Pancreas (tissue), 10 donors: ENCODE measurements at places on chromosomes 11 and 22. TPM values are rescaled to one million over a fixed set of nuclear protein-coding genes. Genes with fewer than 3 reads are reported as not detected.

RAB39A gene
- total RNA-seq = 1.0 TPM

DNA sequence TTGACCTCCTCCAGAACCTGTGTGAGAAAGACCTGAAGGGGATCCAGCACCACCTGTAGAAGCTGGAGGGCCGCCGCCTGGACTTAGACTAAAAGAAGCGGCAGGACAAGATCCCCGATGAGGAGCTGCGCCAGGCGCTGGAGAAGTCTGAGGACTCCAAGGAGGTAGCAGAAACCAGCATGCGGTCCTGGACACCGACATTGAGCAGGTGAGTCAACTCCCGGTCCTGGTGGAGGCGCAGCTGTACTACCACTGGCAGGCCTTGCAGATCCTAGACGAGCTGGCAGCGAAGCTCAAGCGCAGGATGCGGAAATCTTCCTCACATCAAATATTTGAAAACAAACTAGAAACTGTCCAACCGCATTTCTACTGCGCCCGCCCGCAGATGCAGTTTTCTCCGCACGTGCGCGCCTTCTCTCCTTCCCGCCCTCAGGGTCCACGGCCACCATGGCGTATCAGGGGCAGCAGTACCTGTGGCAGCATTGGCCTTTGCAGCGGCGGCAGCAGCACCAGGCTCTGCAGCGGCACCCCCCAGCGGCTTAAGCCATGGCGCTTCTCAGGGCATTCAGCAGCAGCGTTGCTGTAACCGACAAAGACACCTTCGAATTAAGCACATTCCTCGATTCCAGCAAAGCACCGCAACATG lies 10.2 kb downstream of the CLDN25 start:
- no peak overlapping the region for H3K27ac ChIP-seq
- DNase-seq = no peak
- no peaks in the 10 kb centered on the region for H3K36me3 ChIP-seq
- H3K27me3 ChIP-seq = no peaks in the 10 kb centered on the region

DNA sequence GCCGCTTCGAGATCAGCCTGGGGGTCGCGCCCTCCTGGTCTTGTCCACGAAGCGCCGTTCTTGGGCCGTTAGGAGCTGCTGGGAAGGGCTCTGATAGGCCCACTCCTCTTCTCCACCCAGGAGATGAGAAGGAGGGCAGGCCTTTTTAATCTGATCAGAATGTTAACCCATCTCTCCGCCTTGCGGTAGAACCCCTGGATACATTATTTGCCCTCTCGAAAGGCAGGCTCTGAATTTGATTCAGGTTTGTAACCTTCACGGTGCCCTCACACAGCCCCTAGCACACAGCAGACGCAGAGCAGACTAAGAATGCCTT lies at the start of gene CCDC83:
Gene CCDC83 (plus strand): TSS at position 43 of the 316 bp plus-strand sequence. CDS start 9,741 bp downstream, outside the sequence.
- H3K36me3 ChIP-seq = no peaks in the 10 kb centered on the region
- peak within 1 kb of the TSS; percentile 84 for H3K27ac ChIP-seq
- H3K27me3 ChIP-seq = no peaks in the 10 kb centered on the region
- DNase-seq = no peak
- no peaks in the 10 kb centered on the region for H3K4me1 ChIP-seq

MS4A1 gene
- 0.95 TPM for total RNA-seq

GRCh38 chr11:15943418-15944197 lies 412.7 kb downstream of the SOX6 start:
- no peak overlapping the region for H3K4me3 ChIP-seq
- no peaks in the 10 kb centered on the region for H3K4me1 ChIP-seq
- no peaks in the 10 kb centered on the region for H3K27me3 ChIP-seq
- DNase-seq = no peak

- H3K36me3 ChIP-seq = no peaks in the 10 kb centered on the region
- H3K4me3 ChIP-seq = no peak overlapping the region
- no peaks in the 10 kb centered on the region for H3K4me1 ChIP-seq
- no peak for DNase-seq
Measured at GRCh38 chr11:11581481-11581880, 40.3 kb downstream of the GALNT18 start.

GRCh38 chr22:49406047-49406650 lies 421.5 kb downstream of the BRD1 start:
- H3K27me3 ChIP-seq = peaks cover 3% of the 10 kb centered on the region
- H3K4me3 ChIP-seq = no peak overlapping the region

AHNAK gene
- 91.9 TPM for total RNA-seq

GRCh38 chr11:103980108-103980507 lies 56.3 kb upstream of the DDI1 start:
- H3K4me1 ChIP-seq = no peaks in the 10 kb centered on the region
- no peaks in the 10 kb centered on the region for H3K36me3 ChIP-seq
- no peaks in the 10 kb centered on the region for H3K27me3 ChIP-seq
- DNase-seq = no peak
- H3K27ac ChIP-seq = no peak overlapping the region
- H3K4me3 ChIP-seq = no peak overlapping the region
